Tibial artery (tissue), 4 donors: ENCODE measurements at places on chromosomes 11 and 22.

DNA sequence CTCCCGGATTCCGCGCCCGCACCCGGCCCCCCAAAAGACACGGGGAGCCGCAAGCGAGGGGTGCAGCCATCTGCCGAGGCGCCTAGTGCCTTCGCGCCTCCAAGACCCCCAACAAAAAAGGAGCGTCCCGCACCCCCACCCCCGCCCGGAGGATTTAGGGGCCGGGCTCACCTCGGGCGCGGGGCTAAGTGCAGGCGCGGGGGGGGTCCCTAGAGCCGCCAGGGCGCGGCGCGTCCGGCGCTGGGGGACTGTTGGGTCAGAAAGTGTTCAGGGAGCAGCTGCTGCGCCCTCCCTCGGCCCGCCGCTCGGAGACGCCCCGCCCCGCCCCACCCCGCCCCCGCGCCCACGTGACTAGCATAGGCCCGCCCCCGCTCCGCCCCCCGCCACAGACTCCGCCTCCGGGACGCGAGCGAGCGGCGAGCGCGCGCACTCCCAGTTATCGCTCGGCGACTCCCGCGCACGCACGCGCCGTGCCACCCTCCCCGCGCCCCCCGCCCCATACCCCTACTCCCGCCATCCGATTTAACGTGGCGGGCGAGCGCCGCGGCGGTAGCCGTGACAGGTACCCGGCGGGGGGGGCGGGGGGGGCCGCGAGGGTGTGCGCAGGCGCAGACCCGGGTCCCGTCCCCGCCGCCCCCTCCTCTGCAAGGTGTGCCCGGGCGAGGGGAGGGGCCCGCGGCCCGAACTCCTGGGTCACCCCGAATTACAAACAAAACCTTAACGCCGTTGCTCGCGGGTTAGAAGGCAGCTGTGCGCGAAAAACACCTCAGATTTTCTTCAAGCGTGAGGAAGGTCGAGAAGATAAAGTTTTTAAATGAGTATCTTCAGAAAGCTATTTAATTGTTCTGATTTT is 56.2 kb downstream of the KCNJ4 start:
- peak; percentile 71 for DNase-seq

- no peak for DNase-seq
Observed at GRCh38 chr22:36362075-36362474, 25.7 kb downstream of the MYH9 start.

- no peak for DNase-seq
Observed at GRCh38 chr11:126214441-126214840, 2.9 kb downstream of the FAM118B start.

DNA sequence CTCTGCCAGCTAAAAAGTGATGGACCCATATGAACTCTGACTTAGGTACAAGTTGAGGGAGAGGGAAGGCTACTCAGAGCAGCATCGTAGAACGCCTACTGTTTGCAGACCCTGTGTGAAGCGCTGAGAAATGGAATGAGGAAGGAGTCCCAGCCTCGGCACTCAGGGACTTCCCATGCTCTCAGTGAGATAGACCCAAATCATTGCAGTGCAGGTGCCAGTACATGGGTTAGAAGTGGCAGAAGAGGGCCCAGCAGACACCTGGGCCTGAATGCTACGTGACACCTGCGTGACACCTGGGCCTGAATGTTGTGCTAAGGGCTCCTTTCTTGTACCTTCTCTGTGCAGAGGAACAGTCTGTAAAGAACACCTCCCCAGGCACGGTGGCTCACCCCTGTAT is 2.6 kb upstream of the PDGFB start:
- no peak for DNase-seq

- no peak for DNase-seq
Observed at GRCh38 chr11:47915374-47915773, 65.0 kb upstream of the PTPRJ start.

DNA sequence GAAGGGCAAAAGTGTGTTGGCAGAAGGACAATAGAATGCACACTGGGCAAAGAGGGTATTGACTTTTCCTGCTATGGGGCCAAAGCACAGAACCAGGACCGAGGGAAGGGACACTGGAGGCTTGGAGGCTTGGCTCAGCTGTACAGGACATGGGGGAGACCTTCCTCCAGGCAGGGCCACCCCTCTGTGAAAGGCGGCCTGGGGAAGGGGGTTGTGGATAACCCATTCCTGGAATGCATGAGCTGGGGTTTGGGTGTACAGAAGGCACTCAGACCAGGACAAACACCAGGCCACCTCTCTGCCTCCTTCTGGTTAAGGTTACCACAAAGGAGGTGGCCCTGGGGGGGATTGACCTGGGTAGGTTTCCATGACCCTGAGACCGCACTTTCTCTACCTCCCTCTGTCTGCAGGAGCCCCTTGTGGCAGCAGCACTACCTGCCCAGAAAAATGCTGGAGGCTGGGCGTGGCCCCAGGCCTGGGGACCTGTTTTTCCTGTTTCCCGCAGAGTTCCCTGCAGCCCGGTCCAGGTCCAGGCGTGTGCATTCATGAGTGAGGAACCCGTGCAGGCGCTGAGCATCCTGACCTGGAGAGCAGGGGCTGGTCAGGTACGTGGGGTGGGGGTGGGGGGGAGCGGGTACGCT is 9.6 kb downstream of the P2RY2 start:
- DNase-seq: peak; percentile 55

DNA sequence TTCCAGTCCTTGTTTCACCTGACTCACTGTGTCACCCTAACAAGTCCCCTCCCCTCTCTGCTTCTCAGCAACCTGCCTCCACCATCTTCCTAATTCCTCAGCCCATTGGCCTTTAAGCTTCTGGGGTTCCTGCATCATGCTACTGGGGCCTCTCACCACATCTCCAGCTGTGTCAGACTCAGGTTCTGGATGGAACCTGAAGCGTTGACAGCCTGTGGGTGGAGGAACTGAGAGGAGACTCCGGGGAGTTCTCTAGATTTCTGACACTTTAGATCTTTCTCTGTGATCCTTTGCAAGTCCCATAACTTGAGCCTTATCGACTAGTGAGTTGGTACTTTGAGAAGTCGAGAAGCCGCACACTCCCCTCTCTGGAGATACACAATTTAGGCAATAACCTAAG is 11.6 kb upstream of the SLC5A1 start:
- no peak for DNase-seq

- no peak for DNase-seq
Observed at GRCh38 chr22:30235687-30236170, 10.8 kb downstream of the LIF start.

- DNase-seq: no peak
Observed at GRCh38 chr22:22855617-22856308, 31.9 kb upstream of the IGLL5 start.

DNA sequence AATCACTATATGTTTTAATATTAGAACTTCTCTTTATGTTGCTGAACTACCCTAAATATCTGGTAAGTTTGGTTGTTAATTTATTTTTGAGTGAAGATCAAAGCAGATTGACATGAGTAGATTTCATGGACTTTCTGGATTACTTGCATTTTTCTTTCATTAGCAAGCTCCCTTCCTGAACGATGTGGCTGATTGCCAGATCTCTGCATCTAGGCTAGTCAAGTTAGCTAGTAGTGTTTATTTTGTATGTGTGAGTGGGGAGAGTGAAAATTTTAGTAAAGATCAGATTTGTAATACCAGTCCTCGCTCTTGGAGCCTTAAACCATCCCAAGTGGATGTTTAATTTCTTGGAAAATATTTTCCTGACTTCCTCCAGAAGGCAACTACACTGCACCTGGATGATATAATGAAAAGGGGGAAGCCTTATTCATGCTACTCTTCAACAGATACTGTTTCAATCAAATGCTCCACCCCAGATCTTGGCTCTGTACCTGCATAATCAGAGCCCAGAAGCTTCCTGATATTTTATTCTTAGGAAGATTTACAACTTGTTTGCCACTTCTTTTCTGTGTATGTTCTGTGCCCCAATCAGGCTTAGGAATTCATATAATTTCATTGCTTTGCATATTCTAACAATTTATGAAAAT is 143.2 kb upstream of the GRIA4 start:
- no peak for DNase-seq

- no peak for DNase-seq
Observed at GRCh38 chr11:19996571-19996970, 163.7 kb downstream of the DBX1 start.

- DNase-seq: peak; percentile 85
Observed at GRCh38 chr11:61797263-61797944, 4.7 kb downstream of the FEN1 start.

- DNase-seq: peak; percentile 89
Observed at GRCh38 chr11:2933375-2934020, 4.3 kb upstream of the PHLDA2 start.
